ENCODE measurements at places on chromosomes 1 and 21. TPM values are rescaled to one million over a fixed set of nuclear protein-coding genes. Genes with fewer than 3 reads are reported as not detected.

SMCP gene
- total RNA-seq: not detected

ADGRL2 gene
- 188 TPM for total RNA-seq

NBPF10 gene
- total RNA-seq: 0.96 TPM

CHIT1 gene
- total RNA-seq: not detected

SLAMF6 gene
- total RNA-seq: not detected

HSD3B1 gene
- 0.39 TPM for total RNA-seq

TSACC gene
- total RNA-seq: not detected

CRYAA gene
- total RNA-seq: not detected

KMO gene
- not detected for total RNA-seq

LEFTY1 gene
- total RNA-seq: not detected

All from epithelial cell of alveolus of lung (primary cell).